ENCODE measurements at places on chromosomes 2 and 18. TPM values are rescaled to one million over a fixed set of nuclear protein-coding genes. Genes with fewer than 3 reads are reported as not detected.

Gene PMAIP1
- 96.5 TPM for total RNA-seq

DNA sequence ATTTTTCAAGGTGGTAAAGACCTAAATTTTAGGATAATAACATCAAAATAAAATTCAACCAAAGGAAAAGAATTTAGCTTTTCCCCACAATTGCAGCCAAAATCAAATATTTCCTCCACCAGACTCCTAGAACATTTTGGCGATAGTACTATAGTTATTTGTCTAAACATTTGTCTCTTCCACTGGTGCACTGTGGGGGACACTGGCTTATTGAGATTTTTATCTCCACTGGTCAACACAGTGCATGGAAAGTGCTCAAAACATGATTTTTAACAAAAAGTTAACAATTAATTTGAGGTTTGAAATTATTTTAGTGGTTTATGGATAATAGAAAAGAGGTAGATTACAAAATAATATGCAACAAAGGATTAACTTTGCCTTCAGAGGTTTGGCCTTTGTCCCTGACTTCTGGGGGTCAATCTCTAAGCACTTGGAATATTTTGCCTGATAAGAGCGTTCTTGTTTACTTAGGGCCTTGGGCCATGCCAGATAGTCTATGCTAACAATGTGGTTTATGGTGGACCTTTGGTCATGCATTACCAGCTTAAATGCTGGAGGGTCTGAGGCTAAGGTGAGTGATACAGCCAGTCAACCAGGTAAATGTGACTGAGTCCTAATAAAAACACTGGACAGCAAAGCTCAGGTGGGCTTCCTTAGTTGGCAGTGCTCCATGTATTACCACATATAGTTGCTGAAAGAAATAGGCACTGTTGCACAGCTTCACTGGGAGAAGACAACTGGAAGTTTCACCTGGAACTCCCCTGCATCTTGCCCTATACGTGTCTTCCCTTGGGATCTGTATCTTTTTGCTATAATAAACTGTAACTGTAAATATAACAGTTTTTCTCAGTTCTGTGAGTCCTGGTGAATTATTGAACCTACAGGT, 67.2 kb upstream of the SATB2 start:
- H3K27ac ChIP-seq, result no peak overlapping the region
- H3K27me3 ChIP-seq, result no peaks in the 10 kb centered on the region
- DNase-seq, result no peak
- H3K4me1 ChIP-seq, result no peaks in the 10 kb centered on the region
- H3K4me3 ChIP-seq, result no peak overlapping the region

Gene LINC00305
- not detected for total RNA-seq

DNA sequence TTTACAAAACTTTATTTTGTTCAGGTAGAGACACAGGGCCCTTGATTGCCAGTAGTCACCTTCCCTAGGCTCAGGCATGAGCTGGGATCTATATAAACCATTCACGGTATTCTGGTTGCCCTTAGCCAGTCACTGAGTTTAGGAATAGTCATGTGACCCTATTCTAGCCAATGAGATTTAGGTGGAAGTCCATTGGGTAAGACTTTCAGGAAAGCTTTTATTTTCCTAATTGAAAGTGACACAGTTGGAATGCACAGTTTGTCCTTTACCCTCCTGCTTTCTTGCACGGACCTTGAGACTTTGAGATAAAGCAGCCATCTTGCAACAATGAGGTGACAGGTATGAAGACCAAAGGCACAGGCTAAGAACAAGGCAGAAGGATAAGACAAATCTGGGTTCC, 21.5 kb downstream of the SLC4A5 start:
- H3K27me3 ChIP-seq, result no peaks in the 10 kb centered on the region
- DNase-seq, result no peak
- H3K36me3 ChIP-seq, result no peaks in the 10 kb centered on the region
- no peaks in the 10 kb centered on the region for H3K4me1 ChIP-seq
- H3K4me3 ChIP-seq, result no peak overlapping the region
- no peak overlapping the region for H3K27ac ChIP-seq

DNA sequence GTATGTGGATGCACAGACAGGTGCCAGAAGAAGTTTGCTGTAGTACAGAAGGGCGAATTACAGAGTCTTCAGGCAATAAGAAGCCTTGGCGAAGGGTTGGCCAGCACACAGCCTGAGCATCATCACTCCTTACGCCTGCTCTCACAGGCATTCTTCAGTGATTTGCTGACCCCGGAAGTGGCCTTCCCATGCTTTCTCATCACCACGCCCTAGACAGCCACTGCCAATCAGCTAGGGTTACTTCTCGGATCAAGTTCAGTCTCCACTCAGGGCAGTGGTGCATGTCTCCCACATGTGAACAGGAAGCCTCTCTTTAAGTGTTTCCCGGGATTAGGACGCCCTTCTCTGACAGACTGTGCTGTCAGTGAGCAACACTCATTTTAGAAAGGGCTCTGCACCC, 81.8 kb downstream of the C1QL2 start:
- DNase-seq, result no peak
- no peaks in the 10 kb centered on the region for H3K36me3 ChIP-seq
- H3K27me3 ChIP-seq, result peaks cover 6% of the 10 kb centered on the region
- H3K4me3 ChIP-seq, result no peak overlapping the region

Gene CFAP65
- total RNA-seq, result not detected

DNA sequence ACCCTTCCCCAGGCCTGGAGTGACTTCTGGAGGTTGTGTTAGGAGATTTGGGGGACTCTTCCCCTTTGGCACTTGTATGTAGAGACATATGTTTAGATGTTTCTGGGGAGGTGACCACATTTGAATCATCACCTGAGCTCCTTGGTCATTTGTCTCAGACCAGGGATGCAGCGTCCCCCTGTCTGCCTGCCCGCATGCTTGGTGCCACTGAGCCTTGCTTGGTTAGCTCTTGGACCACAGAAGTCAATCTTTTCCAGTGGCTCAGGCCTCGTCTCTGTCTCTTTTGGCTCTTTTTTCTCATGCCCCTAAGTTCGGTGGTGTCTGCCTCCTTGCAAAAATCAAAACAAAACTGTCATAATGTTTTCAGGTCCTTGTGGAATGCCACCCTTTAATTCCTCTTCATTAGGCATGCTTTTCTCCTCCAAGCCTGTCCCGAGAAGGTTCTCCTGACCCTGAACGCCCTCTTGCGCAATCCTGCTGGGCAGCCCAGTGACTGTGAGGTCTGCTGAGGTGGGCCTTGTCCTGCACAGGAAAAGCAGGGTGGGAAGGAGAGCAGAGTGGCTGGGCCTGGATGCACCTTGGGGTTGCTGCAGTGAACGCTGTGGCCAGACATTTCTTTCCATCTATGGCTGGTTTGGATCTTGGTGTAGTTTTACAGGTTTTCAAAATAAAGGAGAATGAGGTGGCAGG, 24.9 kb downstream of the GLI2 start:
- H3K27ac ChIP-seq, result no peak overlapping the region
- no peaks in the 10 kb centered on the region for H3K36me3 ChIP-seq
- no peak overlapping the region for H3K4me3 ChIP-seq
- no peaks in the 10 kb centered on the region for H3K4me1 ChIP-seq
- DNase-seq, result no peak

- H3K27me3 ChIP-seq, result peaks cover 34% of the 10 kb centered on the region
- no peaks in the 10 kb centered on the region for H3K4me1 ChIP-seq
- no peak within 1 kb of the TSS for H3K4me3 ChIP-seq
- peaks cover 6% of the 10 kb centered on the region for H3K36me3 ChIP-seq
Observed at GRCh38 chr2:153871231-153872221, at the start of gene GALNT13. Gene GALNT13 (plus strand): TSS chr2:153871922.

Gene L3MBTL4
- 0.12 TPM for total RNA-seq

DNA sequence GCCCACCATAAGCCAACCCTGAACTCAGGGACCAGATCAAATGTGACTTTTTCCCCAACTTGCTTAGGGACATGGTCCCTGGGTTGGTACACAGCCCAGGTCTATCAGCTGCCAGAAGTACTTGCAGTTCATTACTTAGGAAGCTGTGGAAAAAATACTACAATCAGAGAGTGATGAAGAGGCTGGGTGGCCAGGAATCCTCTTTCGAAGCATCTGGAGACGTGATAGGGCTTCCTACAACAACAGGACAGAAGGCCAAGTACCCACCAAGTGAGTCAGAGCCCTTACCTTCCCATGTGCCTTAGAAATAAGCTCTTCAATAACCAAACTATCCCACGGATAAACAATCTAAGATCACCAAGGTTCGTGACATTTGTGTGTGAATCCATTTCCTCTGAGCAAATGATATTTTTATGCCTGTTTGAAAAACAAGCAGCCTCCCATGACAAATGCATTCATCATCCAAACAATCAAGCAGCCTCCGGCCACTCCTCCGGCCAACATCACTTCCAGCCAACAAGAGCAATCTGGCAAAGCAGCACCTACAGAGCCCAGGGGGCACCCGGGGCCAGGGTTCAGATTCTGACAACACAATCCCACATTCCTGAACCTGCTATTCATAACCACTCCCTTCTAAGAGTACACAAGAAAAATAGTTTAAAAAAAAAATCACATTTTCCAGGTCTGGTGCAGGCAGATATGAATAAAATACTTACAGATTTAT, 26.4 kb downstream of the TBC1D8 start:
- no peak overlapping the region for H3K27ac ChIP-seq
- peaks cover 9% of the 10 kb centered on the region for H3K27me3 ChIP-seq
- H3K4me3 ChIP-seq, result no peak overlapping the region
- DNase-seq, result no peak

Gene FOXI3
- not detected for total RNA-seq

- DNase-seq, result no peak
- H3K4me1 ChIP-seq, result peaks cover 22% of the 10 kb centered on the region
- peaks cover 9% of the 10 kb centered on the region for H3K27me3 ChIP-seq
- peaks cover 4% of the 10 kb centered on the region for H3K36me3 ChIP-seq
- no peak overlapping the region for H3K4me3 ChIP-seq
- no peak overlapping the region for H3K27ac ChIP-seq
Observed at GRCh38 chr2:69745035-69745434, 3.1 kb downstream of the ANXA4 start.
